ENCODE measurements at places on chromosomes 11 and 22.

GRCh38 chr11:116172851-116173250 lies 599.9 kb downstream of the BUD13 start:
- DNase-seq, result no peak

GRCh38 chr11:58394195-58394594 lies 12.5 kb downstream of the OR5B3 start:
- peak; percentile 85 for DNase-seq

DNA sequence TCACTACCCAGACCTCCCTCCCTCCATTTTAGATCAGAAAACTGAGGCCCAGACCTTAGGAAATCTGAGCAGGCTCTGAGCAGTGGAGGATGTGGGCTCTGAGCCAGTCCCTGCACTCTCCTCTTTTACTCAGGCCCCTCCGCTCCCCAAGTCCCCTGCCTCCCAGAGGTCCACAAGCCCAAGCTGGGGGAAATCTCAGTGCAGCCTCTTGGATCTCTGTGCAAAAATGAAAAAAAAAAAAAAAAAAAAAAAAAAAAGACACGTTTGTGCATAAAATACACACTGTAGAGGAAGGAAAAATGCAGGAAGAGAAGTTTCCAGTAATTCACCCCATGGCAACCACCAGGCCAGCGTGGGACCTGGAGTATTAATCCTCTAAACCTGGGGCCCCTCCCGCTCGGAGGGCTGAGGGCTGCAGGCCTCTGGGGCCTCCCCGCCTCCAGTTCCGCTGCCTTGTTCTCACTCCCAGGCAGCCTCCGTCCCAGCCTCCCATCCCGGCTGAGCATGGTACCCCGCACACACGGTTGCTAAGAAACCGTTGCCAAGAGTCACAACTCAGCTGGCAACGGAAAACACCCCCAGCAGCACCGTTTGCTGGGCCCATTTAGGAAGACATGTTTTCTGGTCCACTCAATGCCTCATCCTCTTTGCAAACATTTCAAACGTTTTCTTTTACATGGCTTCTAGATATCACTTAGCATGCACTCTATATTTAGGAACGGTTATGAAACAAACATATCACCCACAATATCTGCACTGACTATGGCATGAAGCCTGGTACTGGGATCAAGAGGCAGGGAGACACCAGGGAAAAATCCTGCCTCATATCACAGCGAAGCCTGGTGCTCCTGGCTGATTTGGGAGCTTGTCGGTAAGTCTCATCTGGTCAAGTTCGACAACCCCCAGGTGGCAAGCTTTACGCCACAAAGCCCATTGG lies 227.5 kb downstream of the CTTN start:
- DNase-seq, result no peak

DNA sequence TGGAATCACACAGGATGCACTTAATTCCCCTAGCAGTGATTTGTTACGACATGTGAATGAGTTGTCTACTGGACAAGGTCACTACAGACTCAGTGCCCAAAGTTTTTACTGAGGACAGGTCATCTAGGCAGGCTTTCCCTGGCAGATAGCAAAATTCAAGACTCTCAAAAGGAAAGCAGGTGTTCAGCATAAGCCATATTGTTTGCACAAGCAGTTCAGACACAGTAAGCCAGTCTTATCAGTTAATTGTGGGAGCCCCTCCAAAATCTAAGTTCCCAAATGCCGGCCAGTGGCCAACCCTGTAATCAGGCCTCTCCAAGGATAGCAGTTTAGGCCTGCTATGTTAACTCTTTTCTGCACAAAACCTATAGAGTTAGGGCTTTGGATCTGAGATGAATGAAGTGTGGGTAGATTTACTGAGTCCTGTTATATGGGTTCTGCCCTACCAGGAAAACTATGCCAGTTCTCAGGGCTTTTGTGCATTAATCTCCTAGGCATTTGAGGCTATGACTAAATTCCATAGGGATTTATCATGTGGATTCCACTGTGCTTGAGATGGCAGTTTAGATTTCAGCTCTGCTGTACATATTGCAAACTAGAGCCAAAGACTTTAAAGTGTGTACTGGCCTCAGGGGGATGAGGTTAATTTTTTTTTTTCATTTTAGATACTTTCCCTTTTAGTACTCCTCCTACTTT lies 4.8 kb upstream of the ARHGEF12 start:
- peak; percentile 91 for DNase-seq

DNA sequence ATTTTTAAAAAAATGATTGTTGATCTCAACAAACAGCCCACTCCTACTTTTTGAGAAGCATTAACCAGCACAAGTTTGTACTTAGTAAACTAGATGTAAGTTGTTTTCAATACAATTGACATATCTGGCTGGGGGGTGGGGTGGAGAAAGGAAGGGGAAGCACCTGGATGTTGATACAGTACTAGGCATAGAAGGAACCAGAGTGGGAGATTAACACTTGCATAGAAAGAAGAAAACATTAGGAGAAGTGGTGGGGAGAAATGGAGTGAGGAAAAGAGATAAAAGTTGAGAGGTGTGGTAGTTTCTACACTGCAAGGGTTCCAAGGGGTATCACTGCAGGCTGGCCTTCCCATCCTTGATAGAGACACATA lies 10.6 kb upstream of the GAB2 start:
- no peak for DNase-seq

GRCh38 chr11:116791002-116791812 lies 472 bp downstream of the APOA5 start:
- peak; percentile 42 for DNase-seq

DNA sequence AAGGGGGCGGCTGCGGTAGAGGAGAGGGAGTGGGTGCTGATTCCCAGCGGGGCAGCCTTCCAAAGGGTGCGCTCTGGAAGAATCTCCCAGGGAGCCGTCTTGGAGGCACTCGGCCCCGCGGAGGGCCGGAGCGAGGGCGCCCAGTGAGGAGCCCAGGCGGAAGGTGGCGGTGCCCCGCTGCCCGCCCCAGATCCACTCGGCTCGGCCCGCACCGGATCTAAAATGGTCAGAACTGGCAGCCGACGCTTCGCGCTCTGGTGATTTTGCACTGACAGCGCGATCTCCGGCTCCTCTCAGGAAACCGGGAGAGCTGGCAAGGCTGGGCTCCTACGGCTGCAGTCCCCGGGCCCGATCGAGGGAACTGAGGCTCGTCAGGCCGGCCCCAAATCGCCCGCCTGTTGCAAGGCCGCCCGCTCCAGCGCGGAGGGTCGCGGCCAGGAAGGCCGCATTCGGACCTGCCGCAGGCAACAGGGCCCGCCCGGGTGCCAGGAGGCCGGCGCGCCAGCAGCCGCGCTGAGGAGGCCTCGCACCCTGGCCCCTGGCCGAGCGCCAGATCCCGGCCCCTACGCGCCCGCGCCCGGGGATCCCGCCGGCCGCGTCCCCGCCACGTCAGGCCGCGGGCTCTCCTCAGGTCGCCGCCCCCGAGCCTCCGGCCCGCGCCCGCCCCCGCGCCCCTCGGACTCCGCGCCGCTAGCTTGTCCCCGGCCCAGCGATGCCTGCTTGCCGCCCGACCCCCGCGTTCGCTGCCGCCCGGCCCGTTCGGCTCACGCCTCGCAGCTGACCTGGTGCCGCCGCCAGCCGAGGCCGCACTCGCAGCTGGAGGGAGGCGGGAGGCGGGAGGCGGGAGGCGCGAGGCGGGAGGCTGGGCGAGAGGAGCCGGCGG lies at the start of gene KLHL22:
Gene KLHL22, minus strand, starts transcription at position 818 of the 883 bp plus-strand sequence. CDS start 6,584 bp downstream, outside the sequence.
- no peak for DNase-seq

- DNase-seq, result peak; percentile 33
Observed at GRCh38 chr22:50293441-50294318, 13.8 kb downstream of the PLXNB2 start.

GRCh38 chr22:23609983-23610781 lies 21.9 kb downstream of the DRICH1 start:
- no peak for DNase-seq

DNA sequence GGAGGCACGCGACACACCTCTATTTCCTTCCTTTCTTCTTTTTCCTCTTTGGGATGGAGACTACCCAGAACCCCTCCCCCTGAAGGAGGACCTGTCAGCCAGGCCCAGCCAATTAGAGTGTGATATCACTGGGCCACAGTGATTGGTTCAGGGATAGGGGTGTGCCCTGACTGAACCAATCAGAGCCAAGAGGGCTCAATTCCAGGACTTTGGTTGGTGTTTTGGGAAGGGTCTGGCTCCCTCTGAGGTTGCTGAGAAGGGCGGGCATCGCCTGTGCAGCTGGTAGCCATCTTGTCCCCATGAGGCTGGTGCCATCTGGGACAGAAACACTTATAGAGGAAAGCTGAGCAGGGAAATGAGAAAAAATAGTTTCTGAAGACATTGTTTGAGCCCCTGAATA lies 71.4 kb downstream of the CHST1 start:
- DNase-seq, result no peak

DNA sequence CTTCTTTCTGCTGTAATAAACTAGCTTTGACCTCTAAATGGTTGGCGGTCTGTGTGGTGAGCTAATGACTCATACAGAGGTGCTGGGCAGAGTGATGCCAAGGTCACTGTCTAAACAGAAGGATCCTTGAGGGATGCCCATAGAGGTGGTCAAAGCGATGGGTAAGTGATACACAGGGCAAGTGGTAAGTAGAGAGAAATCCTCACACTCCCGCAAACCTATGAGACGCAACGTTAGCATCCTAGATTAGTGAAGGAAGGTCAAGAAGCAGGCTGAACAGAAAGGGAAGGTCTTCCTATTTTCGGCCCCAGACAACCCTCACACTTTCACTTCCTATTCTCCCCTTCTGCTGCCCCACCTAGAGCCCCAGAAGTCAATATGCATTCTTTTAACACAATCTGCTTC lies 65.6 kb upstream of the SESN3 start:
- no peak for DNase-seq

DNA sequence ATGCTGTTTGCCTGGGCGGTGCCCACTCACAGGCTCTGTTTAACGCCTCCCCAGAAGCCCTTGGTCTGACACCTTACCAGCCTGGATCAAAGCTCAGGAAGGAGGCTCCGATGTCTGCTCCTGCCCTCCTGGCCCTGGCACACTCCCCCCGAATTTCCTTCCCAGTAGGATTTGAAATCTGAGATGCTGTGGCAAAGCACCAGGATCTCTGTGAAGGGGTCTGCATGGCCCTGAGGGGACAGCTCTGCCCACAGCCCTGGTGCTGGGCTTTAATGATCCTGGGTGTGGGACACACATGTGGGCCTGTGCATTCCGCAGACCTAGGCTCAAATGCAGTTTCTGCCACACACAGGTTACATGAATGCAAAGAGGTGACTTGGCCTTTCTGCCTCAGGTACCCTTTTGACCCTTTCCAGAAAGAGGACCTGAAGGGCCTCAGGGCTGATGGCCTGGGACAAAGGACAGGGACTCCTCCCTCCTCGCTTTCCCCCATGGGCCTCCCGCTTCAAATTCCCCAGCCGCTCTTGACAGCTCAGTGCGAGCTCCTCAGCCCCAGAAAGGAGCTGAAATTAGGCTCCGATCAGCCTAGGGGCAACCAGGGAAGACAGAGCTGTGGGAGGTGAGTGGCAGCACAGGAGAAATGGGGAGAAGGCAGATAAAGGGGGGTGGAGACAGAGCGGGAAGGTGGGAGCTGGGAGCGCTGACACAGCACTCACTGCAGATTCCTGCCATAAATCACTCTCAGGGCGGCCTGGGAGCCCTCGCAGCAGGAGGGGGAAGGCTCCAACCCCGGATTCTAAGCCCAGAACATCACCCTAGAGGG lies 41.3 kb downstream of the TRIM29 start:
- DNase-seq, result no peak

DNA sequence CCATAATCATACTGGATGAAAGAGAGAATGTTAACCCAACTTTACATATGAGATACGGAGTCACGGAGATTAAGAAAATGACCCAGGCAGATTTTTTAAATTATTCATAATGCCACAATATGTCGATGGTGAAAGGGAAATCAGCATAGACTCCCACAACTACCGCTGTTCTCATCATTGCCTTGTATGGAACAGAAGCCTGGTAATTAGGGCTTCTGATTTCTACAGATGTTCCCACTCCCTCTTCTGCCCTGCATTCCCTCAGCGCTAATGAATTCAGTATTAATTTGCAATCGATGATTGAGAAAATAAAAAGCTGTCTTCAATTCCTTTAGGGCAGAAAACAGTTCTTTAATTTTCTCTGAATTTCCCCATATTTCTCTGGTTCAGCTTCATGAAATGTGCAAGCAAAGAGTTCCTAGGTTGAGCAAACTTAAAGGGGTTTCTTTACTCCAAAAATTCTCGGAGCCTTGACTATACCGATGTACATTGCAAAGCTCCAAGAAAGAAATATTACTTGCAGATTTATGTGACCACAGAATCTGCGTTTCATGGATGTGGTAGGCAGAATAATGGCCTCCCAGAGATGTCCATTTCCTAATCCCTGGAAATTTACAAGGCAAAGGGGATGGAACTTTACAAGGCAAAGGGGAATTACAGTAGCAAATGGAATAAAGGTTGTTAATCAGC lies 134.9 kb upstream of the ZC3H12C start:
- DNase-seq, result no peak

GRCh38 chr11:95154514-95154913 lies 64.9 kb downstream of the ENDOD1 start:
- peak; percentile 56 for DNase-seq

DNA sequence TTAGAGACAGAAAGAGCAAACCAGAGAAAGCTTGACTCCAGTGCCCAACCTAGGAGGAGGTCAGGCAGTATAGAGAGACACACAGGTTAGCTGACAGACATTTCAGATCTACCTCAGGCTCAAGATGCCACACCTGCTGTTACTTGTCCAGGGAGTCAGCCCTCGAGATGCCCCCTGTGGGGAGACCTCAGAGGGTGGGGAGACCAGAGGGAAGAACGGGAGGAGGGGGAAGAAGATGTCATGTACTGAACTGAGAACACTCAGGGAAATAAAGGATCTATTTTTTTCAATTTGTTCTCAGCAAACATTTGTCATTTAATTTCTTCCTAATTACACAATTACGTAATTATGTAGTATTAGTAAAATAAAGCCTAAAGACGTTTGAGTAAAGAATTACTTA lies 196.3 kb upstream of the CADM1 start:
- no peak for DNase-seq

GRCh38 chr11:57511741-57512430 lies 3.6 kb downstream of the SLC43A1 start:
- no peak for DNase-seq

- DNase-seq, result no peak
Observed at GRCh38 chr22:30615543-30615954, 8.6 kb downstream of the TCN2 start.

DNA sequence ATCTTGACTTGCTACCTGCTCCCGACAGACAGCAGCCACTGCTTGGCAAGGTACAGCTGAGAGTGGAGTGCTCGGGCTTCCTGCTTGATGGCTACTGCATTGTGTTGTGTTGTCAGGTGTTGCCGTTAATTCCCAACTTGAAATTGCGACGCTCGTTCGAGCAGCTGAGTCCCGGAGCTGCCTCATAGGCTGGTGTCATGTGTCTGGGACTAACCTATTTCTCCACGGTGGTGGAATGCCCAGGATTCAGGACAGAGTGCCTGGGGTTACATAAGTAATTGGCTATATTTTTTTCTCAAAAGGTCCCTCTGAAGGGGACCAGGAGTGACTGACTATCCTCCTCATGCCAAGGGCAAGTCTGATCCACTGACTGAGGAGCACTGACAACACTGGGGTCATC lies 18.5 kb downstream of the COMMD9 start:
- DNase-seq, result no peak

DNA sequence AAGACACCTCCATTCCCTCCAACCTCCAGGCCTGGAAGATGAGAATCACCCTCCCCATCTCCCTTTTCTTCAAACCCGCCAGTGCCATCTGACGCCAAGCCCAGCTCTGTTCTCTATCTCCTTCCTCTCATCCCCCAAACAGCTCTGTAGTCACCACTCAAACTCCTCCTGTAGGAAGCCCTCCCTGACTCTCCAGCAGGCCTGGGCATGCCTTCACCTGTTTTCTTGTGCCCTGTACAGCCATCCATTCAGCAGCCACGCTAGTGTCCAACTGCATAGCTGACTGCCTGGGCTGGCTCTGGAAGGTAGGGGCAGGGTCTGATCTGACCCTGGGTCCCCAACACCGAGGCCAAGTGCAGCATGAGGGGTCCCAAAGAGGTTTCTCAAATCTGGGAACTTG lies 25.0 kb downstream of the GDPD5 start:
- DNase-seq, result peak; percentile 78

Measured in bronchial epithelial cell (primary cell).